ENCODE measurements at places on chromosomes 16 and 17. TPM values are rescaled to one million over a fixed set of nuclear protein-coding genes. Genes with fewer than 3 reads are reported as not detected.

The HS3ST3B1 gene
- polyA plus RNA-seq: 0.08 TPM

The GPR142 gene
- polyA plus RNA-seq: not detected

The GP2 gene
- polyA plus RNA-seq: not detected

The CTRB2 gene
- polyA plus RNA-seq: not detected

The CEP131 gene
- polyA plus RNA-seq: 16.4 TPM

The TNFRSF13B gene
- polyA plus RNA-seq: 121 TPM

The KRT33A gene
- not detected for polyA plus RNA-seq

The TMC6 gene
- 94.4 TPM for polyA plus RNA-seq

The HASPIN gene
- polyA plus RNA-seq: 7.1 TPM

The OR1F1 gene
- not detected for polyA plus RNA-seq

The DNAH9 gene
- not detected for polyA plus RNA-seq

The IRF8 gene
- 104 TPM for polyA plus RNA-seq

The SLC22A31 gene
- not detected for polyA plus RNA-seq
